ENCODE measurements at places on chromosomes 13 and 19.

GRCh38 chr19:41324231-41324702 is 14.3 kb downstream of the CCDC97 start:
- no peak for DNase-seq

GRCh38 chr13:80388506-80388905 is 47.6 kb upstream of the SPRY2 start:
- DNase-seq = no peak

DNA sequence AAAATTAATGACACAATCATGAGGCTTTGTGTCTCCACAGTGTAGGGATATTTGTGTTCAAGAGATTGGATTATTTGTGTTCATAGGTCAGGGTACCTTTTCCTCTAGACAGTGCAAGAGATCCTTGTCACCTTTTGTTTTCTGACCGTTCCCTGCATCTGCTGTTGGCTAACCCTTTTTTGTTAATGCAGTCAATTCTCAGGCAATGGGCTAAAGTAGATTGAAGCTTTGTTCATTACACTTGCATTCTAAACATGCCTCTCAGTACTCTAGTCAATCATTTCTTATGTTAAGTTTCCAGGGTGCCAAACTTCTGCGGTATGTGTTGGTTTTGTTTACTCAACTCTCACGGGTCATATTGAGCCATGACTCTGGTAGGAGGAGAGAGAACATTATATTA is 1.8 kb upstream of the MED4 start:
- DNase-seq = no peak

DNA sequence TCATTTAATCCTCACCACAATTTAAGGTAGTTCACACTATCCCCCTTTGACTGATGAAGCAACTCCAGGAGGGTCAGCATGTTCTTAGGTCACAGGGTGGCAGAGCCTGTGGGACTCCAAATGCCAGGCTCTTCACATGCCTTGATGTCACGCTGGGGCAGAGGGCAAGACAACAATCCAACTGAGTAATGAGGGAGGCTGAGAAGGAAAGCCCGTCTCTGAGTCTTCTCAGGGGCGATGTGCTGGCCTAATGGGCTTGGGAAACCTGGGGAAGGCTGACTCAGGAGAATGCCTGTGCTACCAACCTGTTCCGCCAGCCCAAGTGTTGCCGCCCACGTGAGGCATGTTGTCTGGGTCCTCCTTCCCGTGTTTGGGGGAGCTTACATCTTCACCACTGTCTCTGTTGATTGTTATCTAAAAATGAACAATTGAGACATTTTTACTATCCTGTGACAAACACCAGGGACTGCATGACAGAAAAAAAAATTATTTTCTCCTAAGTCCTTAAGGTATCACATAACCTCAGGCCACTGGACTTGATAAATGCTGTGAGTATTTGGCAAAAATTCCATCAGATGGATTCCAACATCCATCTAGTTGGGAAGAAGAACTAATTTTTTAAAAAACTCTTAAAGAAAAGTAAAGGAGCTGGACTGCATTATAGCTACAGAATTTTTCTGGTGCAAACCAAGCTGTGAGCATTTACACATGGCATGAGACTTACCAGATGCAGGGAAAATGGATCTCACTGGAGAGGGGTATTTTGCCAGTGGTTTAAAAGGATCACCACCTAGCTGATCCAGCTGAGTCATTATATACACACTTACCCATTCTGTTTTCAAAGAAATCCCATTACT is 157.5 kb downstream of the RGCC start:
- no peak for DNase-seq

GRCh38 chr13:27919934-27920676 is at the start of gene PDX1:
PDX1 (plus strand) TSS chr13:27920000; CDS start chr13:27920139, 139 bp downstream.
- DNase-seq = peak; percentile 56

DNA sequence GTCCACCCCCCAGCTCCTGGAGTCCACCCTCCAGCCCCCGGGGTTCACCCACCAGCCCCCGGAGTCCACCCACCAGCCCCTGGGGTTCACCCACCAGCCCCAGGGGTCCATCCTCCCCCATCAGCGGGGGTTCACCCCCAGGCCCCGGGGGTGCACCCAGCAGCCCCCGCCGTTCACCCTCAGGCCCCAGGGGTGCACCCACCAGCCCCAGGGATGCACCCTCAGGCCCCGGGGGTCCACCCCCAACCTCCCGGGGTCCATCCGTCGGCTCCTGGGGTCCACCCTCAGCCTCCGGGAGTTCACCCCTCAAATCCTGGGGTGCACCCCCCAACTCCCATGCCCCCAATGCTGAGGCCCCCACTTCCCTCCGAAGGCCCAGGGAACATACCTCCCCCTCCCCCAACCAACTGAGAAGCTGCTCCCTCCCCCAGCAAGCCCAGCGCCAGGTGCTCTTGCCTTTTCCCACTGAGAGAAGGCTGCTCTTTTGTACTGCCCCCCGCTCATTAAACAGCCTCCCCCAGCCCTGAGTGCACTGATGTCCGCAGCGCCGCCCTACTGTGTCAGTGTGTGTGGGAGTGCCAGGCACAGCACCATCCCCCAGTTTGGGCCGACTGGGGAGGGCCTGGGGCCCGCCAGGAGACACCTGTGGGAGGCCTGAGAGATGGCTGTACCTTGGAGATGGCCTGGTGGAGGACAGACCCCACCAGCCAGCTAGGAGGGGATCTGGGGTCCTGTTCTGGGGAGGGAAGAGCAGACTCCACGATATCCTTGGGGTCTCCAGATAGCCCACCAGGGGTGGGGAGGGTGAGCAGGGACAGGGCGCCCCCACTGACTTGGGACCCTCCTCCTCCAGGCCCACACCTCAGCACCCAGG is 750 bp upstream of the AMH start:
- DNase-seq = no peak

DNA sequence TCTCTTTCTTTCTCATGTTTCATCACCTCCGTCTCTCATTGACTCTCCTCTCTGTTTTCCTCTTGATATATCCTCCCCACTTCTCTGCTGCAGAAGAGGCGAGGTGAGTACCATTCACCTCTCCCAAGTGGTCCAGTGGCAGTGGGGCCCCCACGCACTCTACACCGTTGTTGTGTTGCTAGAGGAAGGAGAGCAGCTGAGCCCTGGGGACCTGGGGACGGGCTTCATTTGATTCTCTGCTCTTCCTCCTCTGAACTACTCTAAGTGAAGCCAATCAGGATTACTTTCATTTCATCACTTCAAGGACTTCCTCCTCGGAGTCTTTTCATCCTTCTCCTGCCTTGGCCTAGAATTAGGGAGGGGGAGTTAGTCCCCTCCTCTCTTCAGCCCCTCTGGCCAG is 64.6 kb downstream of the CCNE1 start:
- no peak for DNase-seq

DNA sequence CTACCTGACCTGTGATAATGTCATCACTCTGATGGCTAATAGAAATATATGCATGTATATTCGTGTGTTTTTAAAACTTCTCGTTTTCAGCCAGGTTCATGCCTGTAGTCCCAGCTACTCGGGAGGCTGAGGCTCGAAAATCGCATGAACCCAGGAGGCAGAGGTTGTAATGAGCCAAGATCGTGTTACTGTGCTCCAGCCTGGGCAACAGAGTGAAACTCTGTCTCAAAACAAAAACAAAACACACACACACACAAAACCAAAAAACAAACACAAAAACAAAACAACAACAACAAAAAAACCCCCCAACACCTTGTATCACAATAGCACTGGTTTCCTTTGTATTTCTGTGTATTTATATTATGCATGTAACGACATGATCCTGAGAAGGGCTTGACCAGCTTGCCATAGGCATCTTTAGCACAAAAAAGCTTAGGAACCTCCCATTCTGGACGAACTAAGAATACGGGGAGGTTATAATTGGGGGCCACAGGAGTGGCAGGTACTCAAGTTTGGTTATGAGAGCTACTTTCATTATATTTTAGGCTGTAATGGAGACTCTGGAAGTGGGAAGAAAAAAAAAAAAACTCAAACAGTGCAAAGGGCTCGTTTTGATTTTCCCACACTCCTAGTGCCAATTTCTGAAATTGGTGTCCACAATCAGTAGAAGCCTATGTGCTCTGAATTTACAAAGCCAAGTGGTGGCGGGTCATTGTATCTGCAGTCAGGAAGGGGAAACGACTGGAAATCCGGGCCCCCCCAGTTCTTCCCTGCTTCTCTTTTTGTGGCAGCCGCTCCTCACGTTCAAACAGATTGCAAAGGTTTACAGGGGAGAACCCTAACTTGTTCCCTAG is 1.2 kb upstream of the ACP7 start:
- no peak for DNase-seq

- peak; percentile 79 for DNase-seq
These were observed at the start of gene CLEC11A for GRCh38 chr19:50723069-50723468. CLEC11A (plus strand) TSS chr19:50723364; CDS start chr19:50723526, 162 bp downstream.

DNA sequence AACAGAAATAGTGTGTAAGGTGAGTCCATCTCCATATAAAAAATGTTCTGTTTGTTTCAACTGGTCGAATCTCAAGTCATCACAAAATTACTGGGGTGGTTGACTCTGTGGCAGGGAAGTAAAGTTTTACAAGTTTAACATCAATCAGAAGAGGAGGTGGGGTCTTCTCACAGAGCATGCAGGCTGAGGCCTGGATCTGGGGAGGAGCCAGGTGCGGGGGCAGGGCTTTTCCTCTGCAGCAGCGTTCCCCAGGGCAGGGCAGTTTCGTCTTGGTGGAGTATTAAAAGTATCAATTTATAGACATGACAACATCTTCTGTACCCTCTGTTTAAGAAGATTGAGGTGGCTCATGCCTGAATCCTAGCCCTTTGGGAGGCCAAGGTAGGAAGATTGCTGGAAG is 68.8 kb downstream of the SLC7A9 start:
- no peak for DNase-seq

- peak; percentile 80 for DNase-seq
These were observed 57.2 kb upstream of the SERPINE3 start for GRCh38 chr13:51282322-51282721.

GRCh38 chr13:91270031-91270430 is 77.5 kb upstream of the MIR17HG start:
- no peak for DNase-seq

DNA sequence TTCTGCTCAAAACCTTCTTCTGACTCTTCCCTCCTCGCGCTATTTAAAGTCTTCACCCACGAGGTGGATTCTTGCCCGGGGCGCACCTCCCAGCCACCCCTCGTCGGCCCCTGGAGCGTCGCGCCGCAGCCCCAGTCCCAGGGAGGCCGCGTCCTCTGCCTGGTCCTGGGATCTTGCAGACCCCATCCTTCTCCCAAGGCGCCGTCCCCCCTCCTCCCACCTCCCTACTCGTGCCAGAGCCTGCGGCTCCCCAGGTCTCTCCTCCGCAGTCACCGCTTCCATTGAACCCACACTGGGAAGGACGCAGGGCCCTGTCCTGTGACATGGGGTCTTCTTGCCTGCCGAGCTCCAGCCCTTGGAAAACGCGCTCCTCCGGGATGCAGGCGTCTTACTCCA is 486 bp downstream of the ZNF808 start:
- DNase-seq = peak; percentile 45

- peak; percentile 70 for DNase-seq
These were observed 193.6 kb downstream of the RAP2A start for GRCh38 chr13:97627566-97627965.

Data from Right ventricle myocardium superior (tissue), 1 donor.